ENCODE measurements at places on chromosomes 13 and 19. TPM values are rescaled to one million over a fixed set of nuclear protein-coding genes. Genes with fewer than 3 reads are reported as not detected.

Gene CD320
- 9.8 TPM for total RNA-seq

Gene PTH2
- total RNA-seq, result not detected

Gene KLK7
- total RNA-seq, result not detected

Gene ZNF358
- 16.2 TPM for total RNA-seq

Gene CCDC8
- total RNA-seq, result 17.2 TPM

Gene IGFL2
- not detected for total RNA-seq

Gene VSTM2B
- not detected for total RNA-seq

Gene MEDAG
- 47.0 TPM for total RNA-seq

Gene DENND1C
- not detected for total RNA-seq

Gene FGF9
- total RNA-seq, result 0.33 TPM

Gene ATP4B
- not detected for total RNA-seq

Gene SBK2
- not detected for total RNA-seq

Measured in fibroblast of lung (primary cell).